ENCODE measurements at places on chromosomes 16 and 17.

DNA sequence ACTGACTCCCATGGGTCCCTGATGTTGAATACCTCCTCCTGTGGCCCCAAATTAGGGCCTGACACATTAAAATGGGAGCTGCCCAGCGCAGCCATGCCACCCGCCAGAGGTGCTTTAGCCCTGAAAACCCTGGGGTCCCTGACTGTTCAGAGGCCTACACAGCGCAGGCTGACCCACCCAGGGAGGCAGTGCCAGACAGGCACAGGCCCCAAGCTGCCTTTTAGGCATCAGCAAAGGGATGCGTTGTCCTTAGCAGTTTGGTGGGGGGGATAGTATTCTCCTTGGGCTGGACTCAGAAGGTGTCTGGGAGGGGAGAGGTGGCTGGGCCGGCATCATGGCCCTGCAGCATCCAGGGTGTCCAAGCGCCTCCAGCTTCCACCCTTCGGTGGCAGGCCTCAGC lies 1.4 kb downstream of the RAPGEFL1 start:
- no peak for DNase-seq

GRCh38 chr17:48634493-48635208 lies 8.5 kb upstream of the HOXB9 start:
- no peak for DNase-seq

- DNase-seq: no peak
Observed at GRCh38 chr17:63314761-63315160, 131.3 kb downstream of the CYB561 start.

DNA sequence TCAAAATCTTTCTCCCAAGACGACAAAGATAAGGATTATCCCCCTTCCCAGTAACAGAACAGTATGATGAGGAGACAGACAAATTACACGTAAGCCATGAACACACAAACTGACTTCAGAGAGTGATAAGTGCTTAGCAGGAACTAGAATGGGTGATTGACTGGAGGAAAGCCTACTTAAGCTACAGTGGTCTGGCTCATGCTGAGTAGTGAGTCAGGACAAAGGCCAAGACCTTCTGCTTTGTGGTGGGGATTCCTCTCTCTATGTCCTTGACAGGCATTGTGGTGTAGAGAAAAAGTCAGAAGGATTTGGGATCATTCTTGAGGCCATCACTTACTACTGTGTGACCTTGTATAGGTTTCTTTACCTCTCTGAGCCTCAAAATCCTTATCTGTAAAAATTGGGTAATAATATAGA lies 381.9 kb upstream of the CCL2 start:
- peak; percentile 48 for DNase-seq

- no peak for DNase-seq
Observed at GRCh38 chr16:75921281-75921680, 195.0 kb upstream of the CPHXL start.

- DNase-seq: no peak
Observed at GRCh38 chr17:13593757-13594156, 8.0 kb downstream of the HS3ST3A1 start.

DNA sequence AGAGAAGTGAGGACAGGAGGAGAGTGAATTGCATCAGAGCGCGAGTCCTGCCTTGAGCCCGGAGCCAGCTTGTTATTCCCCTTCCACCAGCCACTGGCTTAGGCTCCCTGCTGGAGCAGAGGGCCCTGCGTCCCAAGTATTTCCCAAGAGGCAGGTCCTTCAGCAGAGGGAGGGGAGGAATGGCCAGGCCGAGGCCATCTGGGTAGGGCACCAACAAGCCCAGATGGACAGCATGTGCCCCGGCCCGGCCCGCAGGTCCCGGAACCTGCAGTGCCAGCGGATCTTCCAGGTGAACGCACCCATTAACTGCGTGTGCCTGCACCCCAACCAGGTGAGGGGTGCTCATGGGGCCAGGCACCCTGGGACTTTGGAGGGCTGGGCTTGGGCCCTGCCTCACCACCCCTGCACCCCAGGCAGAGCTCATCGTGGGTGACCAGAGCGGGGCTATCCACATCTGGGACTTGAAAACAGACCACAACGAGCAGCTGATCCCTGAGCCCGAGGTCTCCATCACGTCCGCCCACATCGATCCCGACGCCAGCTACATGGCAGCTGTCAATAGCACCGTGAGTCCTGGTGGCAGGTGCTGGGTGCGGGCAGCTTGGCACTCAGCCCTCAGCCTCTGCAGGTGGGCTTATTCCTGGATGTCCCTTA lies 1.7 kb downstream of the MLST8 start:
- DNase-seq: no peak

GRCh38 chr17:5832886-5833285 lies 237.3 kb upstream of the WSCD1 start:
- DNase-seq: peak; percentile 92

DNA sequence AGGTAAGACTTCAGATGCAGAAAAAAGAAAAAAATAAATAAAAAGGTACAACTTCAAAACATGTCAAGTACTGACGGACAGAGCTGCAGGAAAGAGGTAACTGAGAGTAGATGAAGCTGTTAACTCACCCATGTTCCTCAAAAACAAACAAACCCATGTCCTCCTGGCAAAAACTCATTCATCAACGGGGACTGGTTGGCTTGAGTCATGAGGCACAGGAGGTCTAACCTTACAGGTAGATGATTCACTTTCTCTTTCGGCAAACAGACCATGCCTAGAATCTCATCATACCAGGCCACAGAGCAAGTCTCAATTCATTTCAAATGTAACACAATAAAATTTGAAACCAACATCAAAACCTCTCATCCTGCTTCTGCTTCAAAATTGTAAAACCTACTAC lies 12.3 kb upstream of the FASN start:
- DNase-seq: no peak

DNA sequence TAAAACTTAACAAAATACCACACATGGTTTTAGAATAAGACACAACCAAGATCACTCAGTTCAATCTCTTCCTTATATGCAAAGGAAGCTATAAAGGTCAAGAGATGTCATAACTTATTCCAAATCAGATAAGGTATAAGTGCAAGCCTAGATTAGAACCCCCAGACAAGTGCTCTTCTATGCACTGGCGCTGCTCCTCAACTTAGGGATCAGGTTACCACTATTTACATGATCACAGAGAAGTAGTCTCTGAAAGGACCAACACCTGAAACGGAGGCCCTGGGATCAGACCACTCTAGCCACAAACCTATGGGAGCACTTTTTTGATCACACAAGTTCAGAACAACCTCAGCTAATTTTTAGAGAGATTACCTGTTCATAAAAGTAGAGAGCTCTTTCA lies 16.6 kb downstream of the COPS3 start:
- no peak for DNase-seq

- DNase-seq: no peak
Observed at GRCh38 chr16:75793641-75794040, 67.4 kb upstream of the CPHXL start.

DNA sequence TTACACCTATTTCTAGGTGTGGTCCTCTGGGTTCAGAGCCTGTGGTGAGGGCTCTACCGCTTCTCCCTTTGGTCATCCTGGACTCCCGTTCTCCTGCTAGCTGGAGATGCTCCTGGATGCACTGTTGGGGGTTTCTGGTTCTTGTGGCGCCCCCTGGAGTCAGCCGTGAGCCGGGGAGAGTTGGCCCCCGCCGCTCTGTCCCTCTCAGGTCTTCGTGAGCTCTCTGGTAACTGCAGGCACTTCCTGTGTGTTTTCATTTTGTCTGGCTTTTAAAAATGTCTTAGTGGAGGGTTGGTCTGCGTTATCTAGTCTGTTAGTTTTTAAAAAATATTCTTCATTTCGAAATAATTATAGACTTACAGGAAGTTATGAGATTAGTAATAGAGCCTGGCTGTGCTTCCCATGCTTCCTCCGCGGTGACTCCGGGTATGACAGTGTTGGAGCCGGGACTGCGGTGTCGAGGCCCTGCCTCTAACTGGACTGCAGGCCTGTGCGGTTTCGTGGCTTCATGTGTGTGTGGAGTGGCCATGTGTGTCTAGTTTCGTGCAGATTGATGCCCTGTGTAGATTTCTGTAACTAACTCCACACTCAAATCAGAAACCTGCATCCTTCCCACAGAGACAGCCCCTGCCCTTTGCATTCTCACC lies 78.0 kb upstream of the ZNF750 start:
- peak; percentile 20 for DNase-seq

- DNase-seq: no peak
Observed at GRCh38 chr16:48535831-48536613, 74.0 kb downstream of the N4BP1 start.

- DNase-seq: no peak
Observed at GRCh38 chr17:1916316-1916715, 86.5 kb downstream of the RPA1 start.

DNA sequence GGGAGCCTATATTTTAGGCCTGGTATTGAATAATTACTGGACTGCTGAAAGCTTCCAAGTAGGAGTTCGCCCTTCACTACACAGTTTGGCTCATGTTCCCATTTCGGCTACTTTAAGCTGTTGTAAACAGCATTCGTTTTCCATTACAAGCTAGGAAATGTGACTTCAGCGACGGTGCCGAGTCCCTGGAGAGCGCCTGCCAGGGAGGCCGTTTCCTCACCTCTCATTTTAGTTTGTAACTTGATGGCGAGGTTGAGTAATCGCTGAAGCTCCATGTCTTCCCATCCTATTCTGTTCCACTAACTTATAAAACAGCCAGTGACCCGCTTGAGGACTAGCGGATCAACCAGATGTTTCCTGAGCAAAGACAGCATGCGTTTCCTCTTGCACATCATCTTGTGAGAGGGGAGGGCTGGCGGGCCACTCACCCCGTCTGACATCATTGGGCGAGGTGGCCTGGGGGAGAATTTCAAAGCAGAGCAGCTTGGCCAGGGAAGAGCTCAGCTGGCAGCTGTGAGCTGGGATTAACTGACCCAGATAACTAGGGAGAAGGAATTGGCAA lies 32.9 kb downstream of the PCTP start:
- DNase-seq: peak; percentile 3

GRCh38 chr17:30113213-30113612 lies 3.4 kb upstream of the NSRP1 start:
- DNase-seq: peak; percentile 61

DNA sequence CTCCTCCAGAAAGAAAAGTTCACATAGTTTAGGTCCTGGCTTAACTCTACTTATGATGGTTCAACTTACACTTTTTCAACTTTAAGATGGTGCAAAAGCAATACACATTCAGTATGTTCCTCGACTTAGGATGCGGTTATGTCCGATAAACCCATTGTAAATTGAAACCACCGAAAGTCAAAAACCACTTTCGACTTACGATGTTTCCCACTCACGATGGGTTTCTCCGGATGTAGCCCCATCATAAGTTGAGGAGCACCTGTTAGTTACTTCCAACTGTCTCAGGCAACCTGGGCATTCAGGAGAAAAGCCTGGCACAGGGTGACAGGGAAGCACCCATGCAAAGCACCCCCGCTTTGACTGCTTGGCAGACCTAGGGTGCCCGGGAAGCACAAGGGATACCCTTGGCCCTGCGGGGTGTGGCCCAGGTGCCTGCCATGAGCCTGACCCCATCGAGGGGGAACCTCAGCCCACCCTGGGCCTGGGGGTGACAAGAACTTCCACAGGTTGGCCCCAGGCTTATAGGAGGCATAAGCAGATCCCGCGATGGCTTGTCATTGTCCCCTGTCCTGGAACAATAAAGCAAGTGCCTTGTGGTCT lies 14.0 kb downstream of the UNC119 start:
- no peak for DNase-seq

DNA sequence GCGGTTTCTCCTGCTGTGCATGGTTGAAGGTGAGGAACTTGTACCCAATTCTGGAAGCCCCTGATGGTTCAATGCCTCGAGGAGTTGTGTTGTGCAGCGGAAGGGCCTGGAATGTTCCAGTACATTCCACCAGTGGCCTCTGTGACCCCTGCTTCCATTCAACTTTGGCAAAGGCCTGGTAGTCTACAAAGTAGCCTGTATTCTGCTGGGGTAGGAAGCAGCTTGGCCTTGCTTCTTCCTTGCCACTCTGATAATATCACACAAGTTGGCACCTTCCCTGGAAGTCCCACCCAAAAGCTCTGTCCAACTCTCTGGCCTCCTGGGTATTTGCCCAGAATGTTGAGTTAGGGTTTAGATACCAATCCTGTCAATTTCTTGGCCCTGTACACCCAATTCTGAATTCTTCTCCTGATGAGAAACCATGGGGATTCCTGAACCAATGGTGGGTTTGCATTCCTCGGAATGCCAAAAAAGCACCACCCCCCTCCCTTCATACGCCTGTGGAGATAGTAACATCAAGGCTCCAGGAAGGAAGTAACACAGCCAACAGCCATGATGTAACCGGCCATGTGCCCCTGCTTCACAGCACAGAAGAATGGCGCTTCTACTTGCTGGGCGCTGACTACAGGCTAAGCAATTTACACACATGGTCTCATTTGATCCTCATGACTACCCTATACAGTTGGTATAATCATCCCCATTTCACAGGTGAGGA lies 11.8 kb upstream of the FAM117A start:
- no peak for DNase-seq

DNA sequence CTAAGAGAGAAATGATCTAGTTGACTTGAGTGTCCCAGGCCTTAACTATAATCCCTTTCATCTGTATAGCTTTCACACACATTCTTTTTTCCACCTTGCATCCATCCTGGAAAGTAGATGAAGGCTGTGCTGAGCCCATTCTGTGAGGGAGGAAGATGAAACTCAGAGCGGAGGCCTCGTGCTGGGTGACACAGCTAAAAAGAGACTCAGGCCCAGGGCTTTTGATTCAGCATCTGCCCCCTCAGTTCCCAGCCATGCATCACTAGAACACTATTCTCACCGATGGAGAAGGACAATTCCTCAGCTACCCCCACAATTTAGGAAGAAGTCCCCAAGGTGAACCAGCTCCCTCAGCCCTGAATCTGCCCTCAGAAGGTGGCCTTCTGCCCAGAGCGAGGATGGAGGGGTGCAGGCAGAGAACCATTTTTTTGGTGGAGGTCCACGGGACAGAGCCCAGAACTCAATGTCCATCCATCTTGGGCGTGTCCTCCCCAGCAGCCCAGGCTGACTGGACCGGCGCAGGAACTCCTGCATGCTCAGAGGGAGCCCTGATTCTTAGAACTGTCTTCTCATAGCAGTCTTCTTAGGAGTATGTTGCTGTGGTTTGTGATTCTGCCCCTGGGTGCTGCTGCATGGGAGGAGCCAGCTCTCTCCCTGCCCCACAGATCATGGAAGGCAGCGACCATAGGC lies 5.8 kb upstream of the MYCBPAP start:
- DNase-seq: no peak

- DNase-seq: no peak
Observed at GRCh38 chr17:72717276-72717675, 375.2 kb downstream of the SLC39A11 start.

All from HT1080 (cell line).